ENCODE measurements at places on chromosomes 2 and 18.

DNA sequence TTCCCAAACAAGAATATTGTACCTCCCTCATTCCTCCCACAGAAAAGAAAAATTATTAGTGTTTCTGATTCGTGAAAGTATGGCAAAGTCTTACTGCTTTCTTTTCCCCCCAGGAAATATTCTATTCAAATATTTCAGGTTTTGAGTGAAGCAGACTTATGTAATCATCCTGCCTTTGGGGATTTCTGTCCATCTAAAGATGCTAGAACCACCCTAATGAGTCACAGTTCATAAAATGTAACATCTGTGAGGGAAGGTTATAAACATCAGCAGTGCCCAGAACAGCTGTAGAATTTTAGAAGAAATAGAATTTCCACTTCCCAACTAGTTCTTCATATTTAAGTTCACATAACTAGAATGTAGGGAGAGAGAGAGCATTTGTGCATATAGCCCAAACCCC is 39.0 kb downstream of the EEF1B2 start:
- DNase-seq, result no peak

- DNase-seq, result no peak
Measured at GRCh38 chr18:51235009-51235789, 37.7 kb upstream of the MEX3C start.

DNA sequence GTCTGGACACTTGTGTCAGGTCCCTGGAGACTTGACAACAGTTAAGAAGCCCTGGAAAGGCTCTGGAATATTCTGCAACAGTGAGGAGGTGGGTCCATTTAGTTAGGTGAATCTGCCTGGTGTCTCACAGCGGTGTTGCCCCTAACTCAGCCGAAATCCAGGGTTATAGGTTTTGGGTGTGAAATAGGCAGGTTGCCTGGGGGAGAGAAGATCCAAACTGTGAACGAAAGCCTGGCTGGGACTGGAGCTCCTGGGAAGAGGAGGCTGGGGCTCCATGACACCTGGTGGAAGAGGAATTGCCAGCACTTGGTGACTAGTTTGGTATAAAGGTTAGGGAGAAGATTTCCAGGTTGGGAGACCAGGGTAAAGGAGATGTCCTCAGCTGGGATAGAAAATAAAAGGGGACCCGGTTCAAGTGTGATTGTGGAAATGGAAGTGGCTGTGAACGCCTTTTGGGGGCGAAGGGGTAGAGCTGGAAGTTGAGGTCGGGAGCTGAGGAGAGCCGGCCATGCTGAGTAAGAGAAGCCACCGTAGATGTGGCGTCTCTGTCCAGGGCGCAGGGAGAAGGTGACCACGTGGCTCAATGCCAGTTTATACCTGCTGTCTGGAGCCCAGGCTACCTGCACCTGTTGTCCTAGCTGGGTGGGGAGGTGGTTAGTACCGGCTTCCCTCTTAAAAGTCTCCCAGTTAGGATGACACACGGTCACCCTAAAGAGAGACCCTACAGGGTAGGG is 3.0 kb upstream of the GAREM2 start:
- no peak for DNase-seq

GRCh38 chr2:129754421-129754820 is 225.0 kb upstream of the RAB6C start:
- DNase-seq, result no peak

GRCh38 chr2:40240070-40240469 is 211.8 kb downstream of the SLC8A1 start:
- peak; percentile 63 for DNase-seq

DNA sequence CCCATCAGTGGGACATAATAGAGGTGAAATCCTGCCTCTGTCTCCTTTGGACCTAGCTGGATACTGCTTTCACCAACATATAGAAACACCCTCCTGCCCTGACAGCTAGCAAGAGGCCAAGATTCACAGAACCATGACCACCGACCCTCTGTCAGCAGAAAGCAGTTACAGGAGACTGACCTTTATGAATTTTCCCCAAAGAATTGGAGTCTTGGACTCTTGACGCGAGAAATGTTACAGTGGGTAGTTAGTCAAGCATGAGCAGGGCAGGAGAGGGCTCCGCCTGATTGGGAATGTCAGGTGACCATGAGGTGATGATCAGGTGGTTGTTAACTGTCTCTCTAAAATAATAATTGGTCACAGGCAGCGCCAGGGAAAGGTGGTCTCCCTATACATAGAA is 1002.3 kb downstream of the TDRD15 start:
- no peak for DNase-seq

- no peak for DNase-seq
Measured at GRCh38 chr2:213932-214693, 49.7 kb downstream of the SH3YL1 start.
